RWPE2 (cell line): ENCODE measurements at places on chromosomes 13 and 19.
A peak's percentile ranks its signal among the peaks of the same experiment; 100 is the strongest.

- no peak for DNase-seq
Observed at GRCh38 chr19:18161636-18162002, 8.7 kb downstream of the PIK3R2 start.

DNA sequence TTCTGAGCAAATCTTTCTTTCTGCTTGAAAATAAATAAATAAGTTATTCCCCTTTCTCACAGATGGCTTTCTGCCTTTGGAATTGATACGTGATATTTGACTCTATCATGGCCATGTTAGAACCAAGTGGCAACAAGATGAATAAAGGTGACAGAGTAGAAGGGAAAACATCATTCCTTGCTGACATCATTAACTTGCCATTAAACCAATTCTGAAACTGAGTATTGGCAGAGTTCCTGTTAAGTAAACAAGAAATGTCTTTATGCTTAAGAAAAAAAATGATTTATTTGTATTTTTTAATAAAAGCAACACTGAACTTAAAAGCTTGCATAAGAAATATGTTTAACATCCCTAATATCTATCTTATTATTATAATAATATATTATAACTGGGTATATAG lies 828.1 kb downstream of the PCDH9 start:
- DNase-seq: no peak

DNA sequence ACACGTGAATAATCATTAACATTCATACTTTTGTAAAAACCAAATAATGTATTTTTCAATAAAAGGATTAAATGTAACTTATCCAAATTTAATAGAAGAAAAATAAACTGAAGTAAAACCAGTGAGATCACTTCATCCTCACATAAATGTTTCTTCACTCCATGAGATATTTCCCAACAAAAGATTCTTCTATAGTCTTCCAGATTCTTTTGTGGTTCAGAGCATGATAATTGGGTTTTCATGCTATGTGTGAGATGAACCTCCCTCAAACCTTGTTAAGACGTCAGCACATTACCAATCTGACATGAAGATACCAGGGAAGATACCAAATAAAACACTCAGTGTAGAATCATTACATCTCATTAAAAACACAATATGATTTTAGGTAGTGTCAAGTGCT lies 62.9 kb upstream of the OXGR1 start:
- no peak for DNase-seq

GRCh38 chr13:110377178-110377825 lies 70.2 kb downstream of the COL4A2 start:
- no peak for DNase-seq

DNA sequence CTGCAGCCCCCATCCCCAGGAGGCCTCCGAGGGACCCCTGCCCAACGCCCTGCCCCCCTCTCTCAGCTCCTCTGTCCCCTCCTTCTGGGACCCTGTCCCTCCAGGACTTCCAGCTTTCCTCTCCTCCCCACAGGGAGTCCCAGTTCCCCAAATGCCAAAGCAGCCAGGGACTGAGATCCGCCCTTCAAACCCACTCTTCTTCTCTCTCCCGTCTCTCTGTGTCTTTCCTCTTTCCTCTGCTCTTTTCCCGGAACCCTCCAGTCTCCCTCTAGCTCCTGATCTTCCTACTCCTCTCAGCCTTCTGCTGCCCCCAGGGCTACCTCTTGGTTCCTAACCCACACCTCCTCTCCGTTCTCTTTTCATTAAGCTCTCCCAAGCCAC lies 377 bp downstream of the CA11 start:
- no peak for DNase-seq

GRCh38 chr13:110014719-110015118 lies 228.3 kb upstream of the IRS2 start:
- DNase-seq: peak; percentile 62

DNA sequence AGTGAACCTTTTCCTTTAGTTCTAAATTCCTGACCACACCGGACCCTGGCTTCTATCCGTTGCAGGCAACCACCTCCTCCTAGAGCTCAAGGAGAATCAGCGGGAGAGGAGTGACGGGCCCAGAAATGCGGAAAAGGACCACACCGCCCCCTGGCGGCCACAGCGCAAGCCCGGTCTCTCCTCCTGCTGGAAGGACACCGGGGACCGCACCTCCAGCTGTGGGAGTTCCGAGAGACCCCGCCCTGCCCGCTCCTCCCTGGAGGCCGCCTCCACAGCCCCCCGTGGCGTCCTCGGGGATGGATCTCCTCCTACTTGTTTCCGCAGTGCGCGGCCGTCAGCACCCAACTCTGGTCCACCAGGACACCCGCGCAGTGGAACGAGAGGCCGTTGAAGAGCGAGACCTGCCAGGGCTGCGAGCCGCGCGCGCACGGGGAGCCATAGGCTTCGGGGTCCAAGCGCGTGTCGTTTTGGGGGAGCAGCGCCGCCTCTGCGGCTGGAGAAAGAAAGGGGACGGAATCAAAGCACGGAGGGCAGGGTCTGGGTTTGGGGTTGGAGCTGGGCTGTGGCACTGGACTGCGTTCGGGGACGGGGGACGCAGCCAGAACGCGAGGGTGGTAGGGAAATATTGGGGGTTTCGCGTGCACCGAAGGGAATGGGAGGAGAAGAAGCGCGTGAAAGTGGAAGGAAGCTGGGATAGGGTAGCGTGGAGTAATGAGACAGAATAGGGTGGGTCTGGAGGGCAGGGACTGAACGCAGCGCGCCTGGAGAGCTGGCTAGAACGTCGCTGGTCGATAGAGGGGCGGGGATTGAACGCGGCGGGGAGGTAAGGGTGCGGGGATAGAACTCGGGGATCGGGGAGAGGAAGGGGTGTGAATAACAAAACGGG lies 2.5 kb downstream of the KLK10 start:
- peak; percentile 74 for DNase-seq

DNA sequence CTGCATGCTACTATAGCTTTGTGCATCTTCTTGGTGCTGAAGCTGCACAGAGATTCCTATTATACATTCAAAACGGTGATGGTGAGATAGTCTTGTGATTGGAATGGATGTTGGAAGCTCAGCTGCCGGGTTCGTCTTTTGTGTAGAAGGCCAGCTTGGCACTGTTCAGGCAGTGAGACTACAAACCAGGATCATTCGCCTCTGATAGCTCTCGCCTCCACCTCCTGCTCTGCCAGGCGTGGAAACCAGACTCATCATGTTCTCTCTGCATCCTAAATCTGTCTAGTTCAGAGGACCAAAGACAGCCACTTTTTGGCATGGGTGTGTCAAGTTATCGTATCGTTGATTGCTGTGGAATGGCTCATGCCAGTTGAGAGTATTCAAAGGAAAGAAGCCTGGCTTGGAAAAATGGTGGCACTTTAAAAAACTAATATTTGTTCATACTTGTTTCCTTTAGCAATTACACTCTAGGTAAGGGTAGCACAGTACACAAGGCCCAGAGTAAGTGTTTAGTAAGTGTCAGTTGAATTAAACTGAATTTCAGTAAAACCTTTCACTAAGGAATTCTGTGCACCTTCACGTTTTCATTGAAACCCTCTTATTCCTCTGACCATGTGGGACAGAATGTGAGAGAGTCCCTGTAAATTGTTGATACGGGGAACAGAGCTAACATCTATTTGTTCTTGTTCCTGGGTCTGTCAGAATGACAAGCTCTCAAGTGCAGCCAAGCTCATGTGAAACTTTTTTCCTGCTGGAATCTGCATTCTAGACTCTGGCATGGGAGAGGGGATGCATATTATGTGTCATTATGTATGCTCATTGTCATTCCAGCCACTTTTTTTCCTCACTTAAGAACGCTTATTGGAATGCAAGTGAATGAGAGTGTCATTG lies 69.8 kb downstream of the DPY19L3 start:
- no peak for DNase-seq

DNA sequence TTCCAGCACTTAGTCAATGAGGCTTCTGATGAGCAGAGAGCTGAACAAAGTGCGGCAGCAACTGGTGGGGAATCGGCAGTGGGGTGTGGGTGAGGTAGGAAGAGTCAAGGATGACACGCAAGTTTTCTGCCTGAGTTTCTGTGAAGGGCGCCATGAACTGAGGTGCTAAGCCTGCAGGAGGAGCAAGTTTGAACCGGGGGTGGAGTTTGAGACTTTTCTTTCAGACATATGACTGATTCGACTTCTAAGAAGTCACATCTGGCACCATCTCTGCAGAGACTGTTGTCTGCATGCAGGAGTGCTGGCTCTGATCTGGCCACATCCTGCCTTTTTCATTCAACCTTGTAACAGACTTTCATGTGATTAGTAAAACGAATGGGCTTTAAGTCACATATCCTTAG lies 14.8 kb upstream of the GPI start:
- no peak for DNase-seq

DNA sequence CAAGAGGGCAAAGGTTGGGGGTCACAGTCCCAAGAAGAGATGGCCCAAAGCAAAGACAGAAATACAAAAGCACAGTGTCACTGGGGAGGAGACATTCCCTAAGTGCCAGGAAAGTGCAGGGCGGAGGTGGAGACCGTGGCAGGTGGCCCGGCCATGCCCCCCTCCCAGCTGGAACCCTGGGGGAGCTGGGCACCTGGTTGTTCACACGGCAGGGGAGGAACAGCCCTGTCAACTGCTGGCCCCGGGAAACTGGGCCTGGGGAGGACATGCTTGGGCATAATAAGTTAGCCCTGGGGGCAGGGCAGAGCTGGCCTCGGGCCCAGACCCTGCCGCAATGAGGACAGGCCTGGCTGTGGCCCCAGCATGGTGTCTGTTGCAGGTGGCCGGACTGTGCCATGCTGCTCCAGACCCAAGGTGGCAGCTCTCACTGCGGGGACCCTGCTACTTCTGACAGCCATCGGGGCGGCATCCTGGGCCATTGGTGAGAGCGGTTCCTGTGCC lies 7.4 kb downstream of the HPN start:
- no peak for DNase-seq

DNA sequence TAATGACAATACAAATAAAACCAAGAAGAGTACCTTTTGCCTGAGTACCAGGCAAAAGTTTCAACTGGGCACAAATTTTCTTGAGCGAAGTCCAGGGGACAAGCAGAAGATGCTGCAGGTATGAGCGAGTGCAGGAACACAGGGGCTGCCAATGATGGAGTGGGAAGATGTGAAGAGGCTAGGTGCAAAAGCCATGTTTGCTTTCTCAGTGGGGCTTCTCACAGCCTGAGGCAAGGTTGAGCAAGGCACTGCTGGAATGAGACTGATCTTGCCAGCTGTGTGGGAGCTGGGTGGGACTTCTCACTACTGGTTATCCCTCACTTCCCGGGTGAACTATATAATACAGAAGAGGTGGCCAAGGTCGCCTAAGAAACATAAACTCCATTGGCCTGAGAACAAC lies 1200.7 kb downstream of the SLITRK1 start:
- DNase-seq: no peak

- DNase-seq: no peak
Observed at GRCh38 chr19:1396768-1397679, 4.3 kb downstream of the GAMT start.

- peak; percentile 43 for DNase-seq
Observed at GRCh38 chr19:19552798-19553197, 14.7 kb downstream of the CILP2 start.

DNA sequence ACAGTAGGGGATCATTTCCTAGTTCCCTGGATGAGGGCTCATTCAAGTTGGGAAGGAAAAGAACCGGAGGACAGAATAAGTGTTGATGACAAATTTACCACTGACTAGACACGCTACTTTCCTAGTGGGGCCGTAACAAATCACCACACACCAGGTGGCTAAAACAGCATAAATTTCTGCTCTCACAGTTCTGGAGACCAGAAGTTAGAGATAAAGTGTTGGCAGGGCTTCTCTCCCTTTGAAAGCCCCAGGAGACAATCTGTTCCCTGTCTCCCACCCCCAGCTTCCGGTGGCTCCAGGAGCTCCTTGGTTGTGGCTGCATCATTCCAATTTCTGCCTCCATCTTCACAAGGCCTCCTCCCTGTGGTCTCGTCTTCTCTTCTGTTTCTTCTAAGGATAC lies 65.4 kb upstream of the ARGLU1 start:
- DNase-seq: no peak

DNA sequence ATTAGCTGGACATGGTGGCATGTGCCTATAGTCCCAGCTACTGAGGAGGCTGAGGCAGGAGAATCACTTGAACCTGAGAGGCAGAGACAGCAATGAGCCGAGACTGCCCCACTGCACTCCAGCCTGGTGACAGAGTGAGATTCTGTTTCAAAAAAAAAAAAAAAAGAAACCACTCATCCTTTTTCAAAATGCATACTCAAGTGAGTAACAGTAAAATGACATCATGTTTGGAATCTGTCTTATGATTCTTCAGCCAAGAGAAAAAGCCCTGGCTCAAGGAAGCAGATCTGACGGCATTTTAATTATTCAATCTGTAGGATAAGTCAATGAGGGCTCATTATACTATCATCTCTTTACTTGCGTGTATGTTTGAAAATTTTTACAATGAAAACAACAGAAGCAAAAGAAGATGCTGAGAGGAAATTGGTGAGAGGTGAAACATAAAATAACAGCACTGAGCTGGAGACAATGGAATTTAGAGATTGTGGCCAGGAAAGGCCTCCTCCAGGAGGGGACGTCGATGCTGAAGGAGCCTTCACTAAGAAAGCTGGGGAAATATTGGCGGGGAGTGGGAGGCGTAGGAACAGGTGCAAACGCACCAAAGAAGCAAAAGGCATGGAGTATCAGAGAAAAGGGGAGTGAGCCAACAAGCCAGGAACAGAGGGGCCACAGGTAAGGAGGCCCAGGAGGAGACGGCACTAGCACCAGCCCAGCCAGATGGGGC lies 12.9 kb upstream of the CCNE1 start:
- DNase-seq: no peak

GRCh38 chr19:15248648-15249527 lies 16.6 kb upstream of the EPHX3 start:
- no peak for DNase-seq

- DNase-seq: no peak
Observed at GRCh38 chr19:2549701-2550191, 73.8 kb downstream of the GADD45B start.

- DNase-seq: no peak
Observed at GRCh38 chr19:29694161-29694560, 20.9 kb downstream of the C19orf12 start.

GRCh38 chr19:49861107-49861506 lies 6.3 kb downstream of the PNKP start:
- DNase-seq: no peak

GRCh38 chr19:17125062-17125727 lies 49.6 kb downstream of the MYO9B start:
- DNase-seq: no peak

DNA sequence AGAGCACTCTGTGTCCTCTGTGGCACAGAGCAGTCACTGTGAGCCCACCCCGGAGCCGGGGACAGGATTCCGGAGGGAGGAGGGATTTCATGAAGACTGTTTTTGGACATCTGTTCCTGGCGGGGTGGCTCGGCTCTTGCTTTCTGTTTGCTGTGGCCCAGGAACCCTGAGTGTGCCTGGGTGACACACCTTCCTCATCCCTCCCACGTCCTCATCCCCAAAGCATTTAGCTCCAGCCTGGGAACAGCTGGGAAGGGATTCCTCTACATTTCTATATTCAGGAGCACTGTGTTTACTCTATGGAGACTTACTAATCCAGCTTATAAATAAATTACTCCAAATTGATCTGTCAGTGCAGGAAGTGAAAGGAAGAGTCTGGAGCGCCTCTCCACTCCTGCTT lies 97.8 kb upstream of the UBL3 start:
- no peak for DNase-seq

GRCh38 chr13:112704308-112705145 lies 14.7 kb downstream of the ATP11A start:
- no peak for DNase-seq
